ENCODE measurements at places on chromosomes 5 and 9.

- no peak for DNase-seq
These were observed 29.5 kb upstream of the SMAD5 start for GRCh38 chr5:136103118-136103517.

DNA sequence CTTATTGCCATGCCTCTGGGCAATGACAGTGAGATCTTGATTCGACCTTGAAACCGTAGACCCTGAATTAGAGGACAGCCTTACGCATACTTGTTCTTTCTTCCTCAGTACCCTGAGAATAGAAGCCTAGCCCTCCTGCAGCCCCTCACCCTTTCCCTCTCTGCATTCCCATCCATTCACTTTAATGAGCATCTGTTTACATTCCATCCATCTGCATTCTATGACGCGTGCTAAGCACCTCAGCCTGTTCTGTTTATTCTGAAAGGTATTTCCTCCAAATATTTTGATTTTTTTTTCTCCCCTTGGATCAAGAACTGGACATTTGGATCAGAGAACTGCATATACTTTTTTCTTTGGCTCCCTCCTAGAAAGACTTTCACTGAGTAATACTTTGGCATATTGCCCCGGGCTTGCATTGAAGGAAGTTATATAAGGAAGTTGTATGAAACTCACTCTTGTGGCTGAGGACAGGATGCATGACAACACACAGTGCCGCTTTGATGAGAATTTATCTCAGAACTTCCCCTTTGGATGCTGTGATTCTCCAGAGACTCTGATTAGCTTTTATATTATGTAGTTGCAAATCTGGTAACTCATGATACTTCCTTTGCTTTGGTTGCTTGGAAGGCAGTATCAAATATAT, 15.7 kb downstream of the TMEM8B start:
- DNase-seq = peak; percentile 24

DNA sequence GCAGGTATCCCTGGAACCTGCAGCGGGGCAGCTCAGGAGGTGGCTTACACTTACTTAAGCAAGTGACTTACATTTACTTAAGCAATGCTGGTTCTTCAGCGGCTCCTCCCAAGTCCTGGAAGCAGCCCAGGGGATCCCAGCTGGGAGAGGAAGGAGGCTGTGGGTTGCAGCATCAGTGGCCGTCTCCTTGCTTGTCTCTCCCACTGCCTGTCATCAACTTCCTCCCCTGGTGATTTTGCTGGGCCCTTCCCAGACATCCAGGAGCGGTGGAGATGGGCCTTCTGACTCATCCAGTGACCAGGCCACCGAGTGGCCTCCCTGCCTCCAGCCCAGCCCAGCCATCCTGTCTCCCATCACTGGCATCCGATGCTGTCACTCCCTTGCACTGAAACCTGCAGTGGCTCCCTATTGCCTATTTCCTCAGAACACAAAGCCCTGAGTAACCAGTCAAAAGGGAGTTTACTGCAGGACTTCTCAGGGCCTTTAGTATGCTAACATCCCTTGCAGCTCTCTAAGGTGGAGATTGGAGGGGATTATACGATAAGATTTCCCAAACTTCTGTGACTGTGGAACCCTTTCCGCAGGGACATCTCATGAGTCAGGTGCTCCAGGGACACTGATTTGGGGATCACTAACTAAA, 155.9 kb upstream of the PHYKPL start:
- no peak for DNase-seq

DNA sequence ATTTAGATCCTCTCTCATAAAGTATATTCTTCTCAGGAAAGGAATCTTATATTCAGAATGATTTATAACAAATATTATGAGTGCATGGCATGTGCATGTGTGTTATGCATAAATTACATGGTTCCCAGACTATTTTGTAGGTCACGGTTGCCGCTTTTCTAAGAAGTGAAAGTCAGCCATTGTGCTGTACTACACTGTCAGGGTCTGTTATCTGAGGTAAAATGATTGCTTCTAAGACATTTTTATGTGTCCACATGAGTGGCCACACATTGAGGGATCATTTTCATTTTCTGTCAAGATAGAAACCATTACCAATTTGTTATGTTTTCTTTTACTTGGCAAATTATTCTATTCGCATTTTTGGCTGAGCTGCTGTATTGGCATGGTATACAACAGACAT, 210.8 kb downstream of the CWC27 start:
- DNase-seq = no peak

GRCh38 chr5:176538230-176538988, 1.2 kb upstream of the RNF44 start:
- no peak for DNase-seq

GRCh38 chr5:134114886-134115805, 665 bp downstream of the TCF7 start:
- DNase-seq = peak; percentile 71

- DNase-seq = no peak
These were observed 123.4 kb downstream of the SEC61B start for GRCh38 chr9:99345451-99345850.
